ENCODE measurements at places on chromosomes 6 and 20. TPM values are rescaled to one million over a fixed set of nuclear protein-coding genes. Genes with fewer than 3 reads are reported as not detected.

PTCRA gene
- not detected for total RNA-seq

AIF1 gene
- not detected for total RNA-seq

- no peak for DNase-seq
These were observed 138.6 kb downstream of the CEBPB start for GRCh38 chr20:50328996-50329898.

DNA sequence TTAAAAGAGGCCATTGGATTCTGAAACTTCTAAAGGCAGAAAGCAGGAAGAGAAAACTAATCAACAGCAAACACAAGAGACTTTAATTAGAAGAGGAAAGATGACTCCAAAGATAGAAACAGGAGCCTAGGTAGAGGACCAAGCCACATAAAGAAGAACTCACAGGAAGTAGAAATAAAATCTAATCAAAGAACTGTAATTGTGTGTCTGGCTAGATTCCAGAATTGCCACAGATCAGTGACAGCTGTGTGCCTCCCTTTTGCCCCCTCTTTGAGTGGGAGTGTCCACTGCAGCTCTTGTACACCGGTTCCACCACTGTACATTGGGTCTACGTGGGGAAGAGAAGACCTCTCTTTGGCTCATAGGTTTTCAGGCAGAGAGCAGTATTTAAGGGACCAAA lies 22.3 kb upstream of the THEMIS start:
- DNase-seq: no peak

GRCh38 chr6:116074732-116075390 lies 14.2 kb upstream of the FRK start:
- no peak for DNase-seq

DNA sequence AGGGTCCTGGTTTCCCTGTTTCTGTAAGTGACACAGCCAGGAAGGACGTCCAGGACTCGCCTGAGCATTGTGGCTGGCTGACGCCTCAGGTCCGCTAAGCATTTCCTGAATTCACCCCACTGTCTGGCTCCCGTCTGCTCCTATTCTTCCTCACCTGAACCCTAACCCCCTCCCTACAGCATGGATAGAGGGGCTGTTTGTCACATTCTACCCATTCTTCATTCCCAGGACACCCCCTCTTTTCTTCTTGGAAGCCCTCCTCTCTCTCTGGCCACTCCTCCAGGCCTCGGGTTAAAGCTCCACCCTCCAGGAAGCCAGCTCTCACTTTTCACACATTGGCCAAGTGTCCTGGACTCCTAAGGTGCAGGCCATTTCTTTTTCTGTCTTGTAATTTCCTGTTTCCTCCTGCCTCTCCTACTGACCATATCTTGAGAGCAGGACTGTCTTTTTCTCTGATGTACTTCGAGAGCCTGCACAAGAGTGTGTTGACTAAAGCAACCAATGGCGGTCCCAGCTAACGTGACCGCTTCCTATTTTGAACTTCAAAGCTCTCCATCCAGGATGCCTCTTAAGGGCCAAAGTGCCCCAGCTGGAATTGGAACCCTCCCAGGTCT lies 24.2 kb upstream of the MYMX start:
- no peak for DNase-seq

GRCh38 chr6:167034056-167034455 lies 34.9 kb downstream of the CEP43 start:
- no peak for DNase-seq

GRCh38 chr20:35561268-35561667 lies 19.4 kb downstream of the ERGIC3 start:
- peak; percentile 27 for DNase-seq

DNA sequence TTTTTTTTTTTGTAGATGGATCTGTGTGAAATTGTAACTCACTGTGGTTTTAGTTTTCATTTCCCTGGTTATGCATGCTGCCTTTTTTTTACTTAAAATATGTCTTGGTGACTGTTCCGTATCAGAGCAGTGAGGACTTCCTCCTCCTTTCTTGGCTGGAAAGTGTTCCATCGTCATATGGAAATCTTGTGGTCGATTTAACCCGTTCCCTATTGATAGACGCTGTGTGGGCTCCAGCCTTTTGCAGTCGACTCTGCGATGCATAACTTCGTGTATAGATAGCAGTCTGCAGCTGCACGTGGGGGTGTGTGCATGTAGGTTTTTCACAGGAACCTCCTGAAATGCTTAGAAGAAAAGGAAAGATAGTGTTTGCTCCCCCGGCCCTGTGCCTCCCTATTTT lies 28.1 kb upstream of the PNPLA1 start:
- no peak for DNase-seq

- peak; percentile 11 for DNase-seq
These were observed 413.5 kb downstream of the PRKN start for GRCh38 chr6:162313922-162314660.

GRCh38 chr20:40961176-40961575 lies 67.4 kb upstream of the TOP1 start:
- DNase-seq: no peak

Measured in H4 (cell line).